ENCODE measurements at places on chromosomes 11 and 22.
A peak's percentile ranks its signal among the peaks of the same experiment; 100 is the strongest.

GRCh38 chr11:121029153-121029552, 5.3 kb downstream of the TBCEL start:
- no peak for DNase-seq

DNA sequence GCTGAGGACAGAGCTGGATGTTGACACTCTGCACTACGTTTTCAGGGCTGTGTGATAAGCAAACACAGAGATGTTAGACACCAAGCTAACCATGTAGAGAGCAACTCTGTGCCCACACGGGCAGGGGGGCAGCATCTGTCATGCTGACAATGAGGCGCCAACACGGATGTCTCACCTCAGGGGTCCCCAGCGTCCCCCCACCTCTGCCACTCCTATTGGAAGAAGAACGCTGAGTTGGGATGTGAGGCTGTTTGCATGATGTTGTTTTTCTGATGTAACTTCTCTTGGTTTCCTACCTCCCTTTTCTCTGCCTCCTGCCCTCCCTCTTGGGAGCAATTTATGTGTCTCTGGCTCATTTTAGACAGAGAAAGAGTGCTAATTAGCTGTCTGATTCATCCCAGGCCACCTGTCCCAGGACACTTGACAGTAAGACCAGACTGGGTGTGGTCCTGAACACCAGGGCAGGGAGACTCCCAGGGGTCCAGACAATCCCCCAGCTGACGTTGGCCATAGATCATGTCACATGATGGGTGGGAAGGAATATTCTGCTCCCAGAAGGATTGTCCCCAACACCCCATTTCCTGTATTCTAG, 89.2 kb upstream of the NCAM1 start:
- no peak for DNase-seq

DNA sequence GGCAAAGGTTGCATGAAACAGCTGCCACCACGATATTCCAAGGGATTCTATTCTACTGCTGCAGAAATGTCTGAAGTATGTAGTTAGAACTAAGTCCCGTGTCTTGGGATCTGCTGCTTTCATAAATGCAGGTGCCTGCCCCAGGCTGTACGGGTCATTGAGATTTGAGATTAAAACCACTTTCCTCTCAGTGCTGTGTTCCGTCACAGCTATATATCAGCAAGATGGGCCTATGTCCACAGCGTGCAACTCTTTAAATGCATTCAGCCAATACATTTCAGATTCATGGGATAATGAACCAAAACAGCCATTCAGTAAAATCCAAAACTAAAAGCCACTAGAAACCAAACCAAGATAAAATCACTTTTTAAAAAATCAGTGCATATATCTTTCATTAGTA, 107.3 kb upstream of the LUZP2 start:
- DNase-seq: no peak

GRCh38 chr22:22460635-22461034, 47.9 kb downstream of the ZNF280B start:
- DNase-seq: no peak

- no peak for DNase-seq
Measured at GRCh38 chr11:132590986-132591385, 941.3 kb downstream of the OPCML start.

- peak; percentile 86 for DNase-seq
Measured at GRCh38 chr11:8031248-8032115, 44.3 kb downstream of the EIF3F start.

DNA sequence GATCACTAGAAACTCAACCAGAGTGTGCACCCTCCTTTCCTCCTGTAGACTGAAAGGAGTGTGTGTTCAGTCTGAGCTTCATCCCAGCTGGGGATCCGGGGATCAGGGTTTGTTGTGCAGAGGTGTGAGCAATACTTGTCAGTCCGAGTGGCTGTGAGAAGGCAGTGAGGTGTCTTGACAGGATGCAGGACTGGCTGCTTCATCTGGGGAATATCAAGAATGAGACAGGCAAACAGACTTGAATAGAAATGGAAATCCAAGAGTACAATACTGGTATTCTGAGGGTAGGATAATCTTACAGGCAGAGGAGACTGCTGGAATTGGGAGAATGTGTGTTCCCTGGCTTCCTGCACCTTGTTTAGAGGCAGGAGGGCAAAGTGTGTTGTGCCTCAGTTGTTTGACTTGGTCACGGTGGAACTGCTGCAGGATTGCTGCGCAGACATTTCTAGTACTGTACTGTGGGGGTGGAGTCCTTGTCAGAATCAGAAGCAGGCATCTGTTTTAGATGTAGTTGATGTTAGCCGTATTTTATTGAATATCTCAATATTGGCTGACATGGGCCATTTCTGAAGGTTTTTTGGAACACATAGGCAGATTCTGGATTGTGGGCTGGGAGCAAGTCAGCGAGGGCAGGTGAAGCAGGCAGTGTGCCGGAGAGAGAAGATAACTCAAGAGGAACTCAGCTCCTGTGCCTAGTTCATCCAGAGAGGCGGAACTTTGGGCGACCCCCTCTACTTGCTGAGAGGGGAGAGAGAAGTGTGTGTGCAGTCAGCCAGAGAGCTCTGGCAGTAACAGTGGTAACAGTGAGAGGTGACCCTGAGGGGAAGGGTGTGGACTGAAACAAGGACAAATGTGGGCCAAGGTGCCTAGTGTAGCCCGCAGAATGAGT, 27.1 kb upstream of the GRK2 start:
- DNase-seq: no peak

DNA sequence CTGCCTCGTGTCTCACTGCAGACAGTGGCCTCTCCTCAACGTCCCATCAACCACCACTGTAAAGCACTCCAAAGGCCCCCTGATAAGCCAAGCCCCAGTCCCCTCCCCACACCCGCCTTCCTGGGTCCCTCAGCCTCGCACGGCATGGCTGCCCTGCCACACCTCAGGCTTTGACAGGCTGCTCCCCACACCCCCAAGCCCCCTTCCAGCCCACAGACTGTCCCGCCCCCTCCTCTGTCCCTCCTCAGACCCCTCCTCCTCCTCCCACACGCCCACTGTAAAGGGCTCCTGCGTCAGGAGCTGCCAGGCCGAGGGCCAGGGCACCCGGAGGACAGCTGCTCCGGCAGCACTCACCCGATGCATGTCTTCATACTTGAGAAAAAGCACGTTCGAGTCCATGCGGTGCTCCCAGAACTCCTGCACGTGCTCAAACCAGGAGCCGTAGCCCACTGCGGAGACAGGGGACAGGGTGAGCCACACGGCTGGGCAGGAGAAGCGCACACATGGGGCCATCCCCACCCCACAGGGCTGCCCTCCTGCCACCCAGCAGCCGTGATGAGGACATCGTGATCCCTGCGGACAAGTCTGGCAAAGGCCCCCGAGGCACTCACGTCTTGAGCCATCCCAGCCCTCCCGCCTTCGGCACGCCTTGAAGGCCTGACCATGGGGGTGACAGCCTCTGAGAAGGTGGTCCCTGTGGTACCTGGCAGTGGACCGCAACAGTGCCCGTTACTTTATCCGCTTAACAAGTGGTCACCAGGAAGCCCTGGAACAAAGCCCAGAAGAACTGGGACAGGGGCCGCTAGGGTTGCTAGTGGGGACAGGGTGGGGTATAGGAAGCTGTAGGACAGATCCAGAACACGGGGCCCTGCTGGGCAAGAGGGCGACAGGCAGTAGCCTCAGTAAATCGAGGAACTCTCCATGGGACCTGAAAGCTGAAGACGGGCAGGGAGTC, 21.5 kb upstream of the EFCAB6 start:
- peak; percentile 89 for DNase-seq

DNA sequence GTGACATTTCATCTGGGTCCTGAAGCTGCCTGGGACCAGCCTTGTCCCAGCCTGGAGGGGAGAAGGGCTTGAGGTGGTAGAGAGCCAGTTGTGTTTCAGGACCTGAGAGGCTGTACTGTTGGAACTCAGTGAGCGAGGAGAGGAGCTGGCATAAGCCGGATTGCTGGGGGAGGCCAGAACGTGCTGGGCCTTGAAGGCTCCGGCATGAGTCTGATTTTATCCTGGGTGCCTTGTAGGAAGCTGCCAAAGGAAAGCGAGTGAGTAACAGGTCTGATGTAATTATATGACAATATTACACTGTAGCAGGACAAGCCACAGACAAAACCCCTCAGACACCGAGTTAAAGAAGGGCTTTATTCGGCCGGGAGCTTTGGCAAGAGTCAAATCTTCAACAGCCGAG, 17.2 kb downstream of the AP2A2 start:
- no peak for DNase-seq

DNA sequence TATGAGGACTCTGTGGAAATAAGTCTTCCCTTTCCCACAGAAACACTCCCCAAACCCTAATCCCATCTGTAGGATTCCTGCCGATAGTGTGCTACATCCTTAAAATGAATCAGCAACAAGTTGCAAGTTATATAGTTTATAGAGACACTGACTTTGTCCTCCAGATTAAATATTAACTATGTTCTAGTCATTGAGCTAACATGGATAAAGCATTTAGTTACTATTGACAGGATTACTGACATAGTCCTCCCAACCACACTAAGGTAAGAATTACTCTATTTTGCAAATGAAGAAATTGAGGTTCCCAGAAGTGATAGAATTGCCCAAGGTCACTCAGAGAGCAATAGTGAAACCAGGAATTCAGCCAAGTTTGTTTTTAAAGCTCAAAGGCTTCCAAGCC, 1.9 kb downstream of the OR52M1 start:
- no peak for DNase-seq

DNA sequence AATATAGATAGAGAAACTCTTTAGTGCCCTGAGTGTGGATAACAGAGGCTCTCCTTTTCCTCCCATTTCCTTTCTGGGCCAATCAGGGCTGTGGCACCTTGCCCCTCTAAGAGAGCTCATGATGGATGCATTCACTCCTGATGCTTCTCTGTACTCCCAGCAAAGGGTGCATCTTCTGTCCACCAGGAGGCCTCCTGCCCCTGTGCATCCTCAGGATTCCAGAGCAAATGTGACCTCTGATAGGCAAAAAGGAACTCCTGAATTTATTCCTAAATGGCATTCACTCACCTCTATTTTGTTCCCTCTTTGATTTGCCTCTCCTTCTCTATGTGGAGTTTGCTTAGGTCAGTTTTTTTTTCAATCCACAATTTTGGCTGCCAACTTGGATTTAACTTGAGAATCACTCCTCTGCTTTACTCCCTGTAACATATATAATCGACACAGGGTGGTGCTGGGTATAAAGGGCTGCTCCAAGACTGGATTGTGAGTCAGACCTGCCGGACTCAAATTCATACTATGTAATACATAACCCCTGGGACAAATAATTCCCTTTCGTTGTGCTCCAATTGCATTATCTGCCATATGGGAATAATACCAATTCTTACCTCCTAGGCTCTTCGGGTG, 1.1 kb upstream of the MRGPRX4 start:
- DNase-seq: no peak

Measured in chondrocyte (in vitro differentiated cells).